SW480 (cell line): ENCODE measurements at places on chromosomes 6 and 20.
A peak's percentile ranks its signal among the peaks of the same experiment; 100 is the strongest.

GRCh38 chr6:167501831-167502385 lies 177.0 kb downstream of the TTLL2 start:
- DNase-seq, result peak; percentile 34

GRCh38 chr6:161639772-161640171 lies 365.9 kb upstream of the AGPAT4 start:
- DNase-seq, result no peak

GRCh38 chr6:3744211-3744900 lies 7.2 kb downstream of the PXDC1 start:
- DNase-seq, result no peak

GRCh38 chr20:8144282-8145245 lies 12.5 kb downstream of the PLCB1 start:
- peak; percentile 88 for DNase-seq
